ENCODE measurements at places on chromosomes 3 and 15.
A peak's percentile ranks its signal among the peaks of the same experiment; 100 is the strongest.

GRCh38 chr15:38517312-38517975 is 47.2 kb downstream of the RASGRP1 start:
- DNase-seq = no peak

DNA sequence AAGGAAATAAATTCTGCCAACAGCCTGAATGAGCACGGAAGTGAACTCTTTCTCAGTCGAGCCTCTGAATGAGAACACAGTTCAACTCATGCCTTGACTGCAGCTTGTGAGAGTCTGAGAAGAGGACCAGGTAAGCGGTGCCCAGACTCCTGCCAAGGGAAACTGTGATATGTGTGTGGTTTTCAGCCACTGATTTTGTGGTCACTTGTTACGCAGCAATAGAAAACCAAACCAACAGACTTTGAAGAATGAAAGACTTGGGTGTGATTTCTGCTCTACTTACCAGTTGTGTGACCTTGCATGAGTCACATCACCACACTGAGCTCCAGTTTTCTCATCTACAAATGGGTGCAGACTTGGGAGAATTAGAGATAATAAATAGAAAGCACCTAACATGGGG is 30.6 kb upstream of the FAM107A start:
- peak; percentile 79 for DNase-seq

- DNase-seq = no peak
Observed at GRCh38 chr3:26084629-26085028, 294.7 kb downstream of the OXSM start.

GRCh38 chr3:94089126-94089525 is 26.3 kb downstream of the NSUN3 start:
- DNase-seq = no peak

DNA sequence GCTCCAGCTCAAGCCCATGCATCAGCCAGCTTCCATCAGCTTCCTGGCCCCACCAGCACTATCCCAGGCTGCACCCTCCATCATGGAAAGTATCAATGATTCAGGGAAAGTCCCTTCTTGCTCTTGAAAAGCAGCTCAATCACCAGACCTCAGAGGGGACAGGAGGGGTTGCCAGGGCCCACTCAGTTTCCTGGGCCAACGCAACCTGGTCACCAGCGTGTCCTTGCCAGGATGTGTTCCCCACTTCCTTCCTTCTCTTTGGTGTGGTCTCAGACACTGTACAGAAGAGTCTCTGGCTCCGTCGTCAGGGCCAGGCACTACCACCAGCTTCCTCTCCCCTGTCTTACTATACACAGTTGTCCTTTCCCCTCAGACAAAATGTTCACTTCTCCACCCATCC is 3.0 kb downstream of the HDC start:
- no peak for DNase-seq

GRCh38 chr15:69782139-69782658 is 315.5 kb downstream of the TLE3 start:
- no peak for DNase-seq

GRCh38 chr15:78995921-78996893 is 51.4 kb upstream of the CTSH start:
- no peak for DNase-seq

GRCh38 chr15:89198934-89199333 is 22.4 kb downstream of the RLBP1 start:
- DNase-seq = no peak

GRCh38 chr3:86989006-86989405 is 1.9 kb downstream of the VGLL3 start:
- no peak for DNase-seq

DNA sequence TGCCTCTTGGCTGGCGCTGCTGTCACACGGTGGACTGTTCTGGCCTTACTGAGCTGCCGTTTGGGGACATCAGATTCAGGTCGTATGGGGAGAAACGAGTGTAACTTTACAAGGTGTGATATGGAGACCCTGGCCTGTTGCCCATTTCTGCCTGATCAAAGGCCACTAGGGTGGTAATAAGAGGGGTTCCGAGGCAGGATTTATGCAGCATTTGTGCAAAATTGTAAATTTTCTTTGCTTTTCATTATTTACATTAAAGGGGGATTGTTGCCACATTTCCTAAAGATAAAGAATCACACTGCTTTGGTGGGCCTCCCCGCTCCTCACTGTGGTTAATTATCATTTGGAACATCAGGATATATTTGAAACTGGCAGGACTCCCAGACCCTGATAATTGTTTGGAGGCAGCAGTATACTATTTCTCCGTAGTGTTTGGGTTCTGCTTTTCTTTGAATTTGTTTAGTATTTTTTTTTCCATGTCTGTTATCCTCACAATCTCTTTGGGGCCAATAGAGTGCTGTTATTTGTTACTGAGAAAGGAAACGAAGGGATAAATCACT is 891 bp downstream of the NXPE3 start:
- no peak for DNase-seq

DNA sequence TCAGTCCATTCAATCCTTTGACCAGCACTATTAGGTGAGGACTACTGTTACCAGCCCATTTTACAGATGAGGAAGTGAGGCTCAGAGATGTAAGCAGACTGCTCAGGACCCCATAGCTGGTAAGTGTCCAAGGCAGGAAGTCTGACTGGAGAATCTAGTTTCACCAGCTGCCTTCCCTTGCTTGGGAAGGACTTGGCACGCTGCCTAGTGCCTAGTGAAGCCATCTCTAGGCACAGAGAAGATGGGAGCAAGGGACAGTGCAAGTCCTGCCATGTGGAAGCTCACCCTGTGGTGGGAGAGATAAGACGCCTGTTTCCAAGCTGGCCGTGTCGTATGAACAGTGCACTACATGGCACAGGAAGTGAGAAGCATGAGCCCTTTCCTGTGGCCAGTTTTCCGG is 111.8 kb upstream of the TMC3 start:
- DNase-seq = no peak

GRCh38 chr3:102026656-102027055 is 177.3 kb downstream of the NFKBIZ start:
- no peak for DNase-seq

DNA sequence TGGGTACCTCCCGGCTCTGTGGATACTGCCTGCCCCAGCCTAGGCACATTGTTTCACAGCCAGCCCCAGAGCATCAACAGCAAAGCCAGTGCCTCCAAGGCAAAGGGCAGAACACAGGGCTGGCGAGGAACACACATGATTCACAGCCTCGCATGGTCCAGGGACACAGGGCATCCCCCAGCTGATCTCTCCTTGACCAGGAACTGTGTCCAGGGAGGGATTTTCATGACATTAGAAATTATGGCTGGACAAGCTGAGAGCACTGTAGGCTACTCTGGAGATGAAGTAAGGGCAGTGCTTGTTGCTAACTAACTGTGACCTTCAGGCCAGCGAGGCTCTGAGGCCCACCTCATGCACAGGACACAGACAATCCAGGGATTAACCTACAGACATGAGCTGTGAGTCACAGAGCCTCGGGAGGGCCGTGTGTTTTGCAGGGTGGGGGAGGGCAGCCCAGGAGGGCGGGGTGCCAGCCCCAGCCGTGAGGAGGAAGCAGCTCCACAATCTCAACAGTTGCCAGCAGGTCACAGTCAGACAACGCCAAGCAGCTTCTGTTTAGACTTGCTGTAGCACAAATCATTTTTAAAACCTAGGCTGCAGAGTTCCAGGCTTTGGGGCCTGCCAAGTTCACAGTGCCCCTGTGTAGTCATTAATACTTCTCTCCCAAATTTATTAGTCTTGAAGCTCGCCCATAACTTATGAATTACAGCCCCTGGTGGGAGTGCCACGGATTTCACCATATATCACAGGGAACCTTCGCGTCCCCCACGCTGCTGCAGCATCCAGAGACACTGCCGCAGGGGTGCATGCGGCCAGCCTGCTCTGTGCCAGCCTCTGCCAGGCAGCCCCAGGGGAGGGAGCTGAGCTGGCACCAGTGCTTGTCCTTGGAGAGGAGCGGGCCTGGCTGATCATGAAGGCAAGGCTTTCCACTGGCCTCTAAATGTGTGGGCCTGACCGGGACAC is 114.7 kb downstream of the ETFA start:
- peak; percentile 67 for DNase-seq

GRCh38 chr3:98874602-98875249 is 26.8 kb downstream of the DCBLD2 start:
- no peak for DNase-seq

- no peak for DNase-seq
Observed at GRCh38 chr3:21326704-21327475, 424.1 kb downstream of the ZNF385D start.

GRCh38 chr3:28317438-28318022 is 31.0 kb upstream of the ZCWPW2 start:
- DNase-seq = no peak

- DNase-seq = no peak
Observed at GRCh38 chr3:31010491-31010890, 116.0 kb upstream of the GADL1 start.

GRCh38 chr3:183114384-183115178 is 15.3 kb upstream of the MCCC1 start:
- DNase-seq = no peak

- DNase-seq = no peak
Observed at GRCh38 chr3:184713040-184713355, 1.1 kb upstream of the MAGEF1 start.

DNA sequence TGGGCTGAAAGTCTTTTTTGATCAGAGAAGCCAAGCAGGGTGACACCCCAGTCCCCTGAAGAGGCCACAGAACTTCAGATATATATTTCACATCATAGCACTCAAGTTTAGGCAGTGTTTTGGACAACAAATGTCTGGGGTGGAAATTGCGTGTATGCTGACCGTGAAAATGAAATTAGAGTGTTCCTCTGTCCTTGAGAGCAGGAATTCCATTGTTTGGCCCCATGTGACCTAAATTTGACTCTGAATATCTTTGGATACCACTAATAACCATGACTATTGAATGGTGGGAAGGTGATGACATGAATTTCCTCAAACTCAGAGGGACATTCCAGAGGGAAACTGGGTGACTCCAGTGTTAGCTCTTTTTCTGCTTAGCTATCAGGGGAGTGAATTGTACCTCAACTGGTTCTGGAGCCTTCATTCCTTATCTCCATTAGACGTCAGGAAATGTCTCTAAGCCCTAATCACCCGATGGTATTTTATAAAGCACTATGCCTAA is 263.5 kb upstream of the RASGRP1 start:
- DNase-seq = no peak

DNA sequence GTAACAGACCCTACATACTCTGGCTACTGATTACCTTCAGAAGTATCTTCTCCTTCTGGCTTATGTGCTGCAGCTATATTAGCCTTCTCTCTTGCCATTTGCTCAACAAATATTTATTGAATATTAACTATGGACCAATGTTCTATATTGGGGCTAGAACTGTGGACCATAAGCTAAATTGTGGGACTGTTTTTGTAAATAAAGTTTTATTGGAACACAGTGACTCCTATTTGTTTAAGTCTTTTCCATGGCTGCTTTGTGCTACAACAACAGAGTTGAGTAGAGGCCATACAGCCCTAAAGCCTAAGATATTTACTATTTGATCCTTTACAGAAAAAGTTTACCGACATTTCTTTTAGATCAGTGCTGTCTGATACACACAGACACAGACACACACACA is 20.3 kb upstream of the XIRP1 start:
- no peak for DNase-seq

DNA sequence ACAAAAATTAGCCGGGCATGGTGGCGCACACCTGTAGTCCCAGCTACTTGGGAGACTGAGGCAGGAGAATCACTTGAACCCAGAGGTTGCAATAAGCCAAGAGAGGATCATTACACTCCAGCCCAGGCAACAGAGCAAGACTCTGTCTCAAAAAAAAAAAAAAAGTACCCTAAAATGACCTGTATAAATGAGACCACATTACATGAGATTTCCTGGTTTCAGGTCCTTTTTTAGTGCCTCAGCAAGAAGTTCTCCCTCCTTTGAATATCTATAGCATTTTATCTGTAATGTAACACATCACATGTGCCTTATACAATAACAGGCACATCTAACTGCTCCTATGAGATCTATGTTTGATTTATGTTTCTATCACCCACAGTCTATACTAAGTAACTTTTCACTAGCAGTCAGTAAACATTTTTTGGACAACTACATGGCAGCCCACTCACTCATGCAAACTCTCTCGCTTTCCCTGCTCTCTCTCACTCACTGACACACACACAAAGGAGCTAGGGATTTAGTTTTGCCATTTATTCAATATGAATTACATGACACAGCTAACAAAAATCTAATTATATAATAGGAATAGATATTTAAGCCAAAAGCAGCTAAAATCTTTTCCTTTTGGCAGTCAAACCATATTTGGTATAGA is 34.1 kb downstream of the ADAM10 start:
- DNase-seq = no peak

GRCh38 chr3:67361770-67362169 is 292.6 kb downstream of the SUCLG2 start:
- no peak for DNase-seq

GRCh38 chr15:98896802-98897732 is 110.5 kb downstream of the PGPEP1L start:
- DNase-seq = peak; percentile 99

GRCh38 chr3:5360453-5360852 is 172.9 kb downstream of the EDEM1 start:
- no peak for DNase-seq

GRCh38 chr3:8458238-8458661 is 43.4 kb upstream of the LMCD1 start:
- no peak for DNase-seq

- no peak for DNase-seq
Observed at GRCh38 chr3:121718205-121718846, 31.2 kb downstream of the GOLGB1 start.

GRCh38 chr3:56322862-56323261 is 145.4 kb downstream of the ERC2 start:
- DNase-seq = no peak

DNA sequence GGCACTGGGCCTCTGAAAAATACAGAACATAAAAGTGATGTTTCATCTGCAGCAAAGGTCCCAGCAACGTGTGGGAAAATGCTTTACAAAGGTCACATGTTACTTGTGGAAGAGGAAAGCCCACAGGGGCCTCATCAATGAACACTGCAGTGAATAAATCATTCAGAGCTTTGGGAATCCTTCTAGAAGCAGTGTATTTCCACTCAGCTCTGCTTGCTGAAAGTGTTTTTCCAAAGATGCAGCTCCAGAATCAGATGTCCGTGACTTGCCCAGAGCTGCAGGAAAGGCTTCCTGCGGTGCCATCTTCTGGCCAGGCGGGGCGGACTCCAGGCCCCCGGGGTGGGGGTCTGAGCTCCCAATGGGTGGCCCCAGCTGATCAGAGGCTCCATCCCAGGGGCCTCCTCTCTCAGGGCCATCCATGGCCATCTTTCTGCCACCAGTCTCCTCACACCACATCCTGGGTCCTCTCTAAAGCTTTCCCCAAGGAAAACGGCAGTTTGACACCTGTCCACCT is 81.5 kb downstream of the C3orf70 start:
- no peak for DNase-seq

- DNase-seq = no peak
Observed at GRCh38 chr3:151327571-151328198, 1.7 kb downstream of the P2RY13 start.

- DNase-seq = no peak
Observed at GRCh38 chr3:64382153-64382552, 156.9 kb upstream of the PRICKLE2 start.

GRCh38 chr3:74119221-74119620 is 494.5 kb upstream of the PDZRN3 start:
- DNase-seq = no peak
